ENCODE measurements at places on chromosomes 7 and 10.

DNA sequence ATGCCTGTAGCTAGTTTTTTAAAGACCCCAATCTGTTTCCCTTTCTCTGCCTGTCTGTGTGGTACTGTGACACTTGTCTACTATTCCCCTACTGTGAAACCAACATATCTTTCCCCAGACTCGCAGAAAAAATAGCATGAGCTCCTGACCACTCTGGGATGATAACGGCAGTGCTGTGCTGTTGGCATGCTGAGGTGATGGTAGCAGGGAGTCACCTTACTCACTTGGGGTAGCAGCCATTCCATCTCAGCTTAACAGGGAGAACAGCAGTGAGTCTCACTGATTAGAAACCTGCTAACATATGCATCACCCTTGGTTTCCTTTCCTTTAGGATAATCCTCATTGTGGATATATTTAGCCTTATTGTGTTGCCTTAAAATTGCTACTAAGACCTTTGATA is 469.6 kb upstream of the FZD8 start:
- no peak for DNase-seq

DNA sequence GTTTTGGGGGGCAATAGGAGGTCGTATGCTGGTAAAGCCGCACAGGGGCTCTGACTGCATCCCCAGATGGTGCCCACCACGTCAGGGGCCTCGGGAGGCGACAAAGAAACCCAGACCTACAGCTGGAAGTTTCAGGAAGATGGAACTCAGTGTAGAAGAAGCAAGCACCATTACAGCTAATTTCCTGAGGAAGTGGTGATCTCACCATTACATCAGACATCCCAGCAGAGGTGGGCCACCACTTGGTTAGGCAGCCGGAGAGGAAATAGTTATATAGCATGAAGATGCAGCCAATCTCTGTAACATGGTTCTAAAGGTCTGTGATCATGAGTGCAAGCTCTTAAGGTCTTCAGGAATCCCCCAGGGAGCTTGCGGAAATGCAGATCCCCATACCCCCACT is 127.3 kb upstream of the PCBD1 start:
- no peak for DNase-seq

DNA sequence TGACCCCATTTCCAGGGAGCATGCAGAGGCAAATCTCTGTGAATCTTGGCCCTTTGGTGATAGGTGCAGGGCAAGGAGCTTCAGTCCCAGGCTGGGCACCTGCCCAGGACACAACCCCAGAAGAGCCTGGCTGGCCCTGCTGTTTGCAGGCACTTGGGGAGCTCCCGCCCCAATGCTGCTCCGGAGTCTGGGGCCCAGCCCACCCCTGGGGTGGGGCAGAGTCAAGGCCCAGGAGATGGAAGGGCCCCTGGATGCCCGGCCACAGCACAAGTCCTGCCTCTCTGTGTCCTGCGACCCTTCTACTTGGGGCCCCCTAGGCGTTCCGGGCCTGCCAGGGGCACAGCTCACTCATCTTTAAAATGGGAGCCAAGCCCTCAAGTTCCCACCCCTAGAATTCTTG is 24.7 kb downstream of the PDGFA start:
- no peak for DNase-seq

GRCh38 chr10:91367127-91367531 is 43.0 kb upstream of the HECTD2 start:
- DNase-seq, result no peak
